ENCODE measurements at places on chromosomes 7 and 10. TPM values are rescaled to one million over a fixed set of nuclear protein-coding genes. Genes with fewer than 3 reads are reported as not detected.

The CFTR gene
- total RNA-seq, result not detected

The AGR2 gene
- total RNA-seq, result 0.51 TPM

The UBN2 gene
- total RNA-seq, result 7.1 TPM

The SKIDA1 gene
- total RNA-seq, result 2.6 TPM

The LDB3 gene
- not detected for total RNA-seq

The PNLIPRP2 gene
- total RNA-seq, result not detected

The RBM20 gene
- 5.3 TPM for total RNA-seq

The DDC gene
- total RNA-seq, result 0.17 TPM

The GPR26 gene
- total RNA-seq, result not detected

The CPA2 gene
- not detected for total RNA-seq

The SFMBT2 gene
- 2.2 TPM for total RNA-seq

The OIT3 gene
- total RNA-seq, result 0.34 TPM

The MCM10 gene
- 6.3 TPM for total RNA-seq

The COL17A1 gene
- 0.84 TPM for total RNA-seq

The PIK3AP1 gene
- 0.14 TPM for total RNA-seq

The CLRN3 gene
- total RNA-seq, result 0.19 TPM

The ELOVL3 gene
- not detected for total RNA-seq

The AP5Z1 gene
- total RNA-seq, result 28.3 TPM

The GLCCI1 gene
- total RNA-seq, result 0.85 TPM

The PI4K2A gene
- 19.7 TPM for total RNA-seq

The PRSS37 gene
- not detected for total RNA-seq

The PRF1 gene
- total RNA-seq, result not detected

The UPK3B gene
- under 0.01 TPM for total RNA-seq

The ATAD1 gene
- 38.3 TPM for total RNA-seq

The ADAM8 gene
- total RNA-seq, result 0.68 TPM

The TMUB1 gene
- 35.6 TPM for total RNA-seq

The WNT16 gene
- not detected for total RNA-seq

The VWDE gene
- not detected for total RNA-seq

The PDZD7 gene
- total RNA-seq, result 0.34 TPM

The CPEB3 gene
- total RNA-seq, result 1.7 TPM

The MSMB gene
- not detected for total RNA-seq
